ENCODE measurements at places on chromosomes 2 and 18.

DNA sequence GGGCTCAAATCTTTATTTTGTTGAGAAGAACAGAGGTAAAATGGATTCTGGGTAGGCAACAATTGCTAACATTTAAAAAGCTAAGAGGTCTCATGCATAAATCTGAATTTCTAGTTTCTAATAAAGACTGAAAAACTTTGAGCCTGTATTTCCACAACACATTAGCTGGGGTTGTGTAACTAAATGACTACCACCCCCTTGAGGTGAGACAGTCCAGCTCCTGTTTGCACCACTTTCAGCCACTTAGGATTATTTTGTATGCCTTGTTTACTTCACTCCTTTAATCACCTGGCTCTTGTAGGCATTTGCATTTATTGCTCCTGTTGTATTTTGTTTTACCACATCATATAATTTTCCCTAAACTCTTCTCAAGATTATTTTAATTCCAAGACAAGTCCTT, 376.6 kb downstream of the PTH2R start:
- H3K4me3 ChIP-seq = no peak overlapping the region
- no peak for DNase-seq
- H3K4me1 ChIP-seq = no peaks in the 10 kb centered on the region
- H3K27ac ChIP-seq = no peak overlapping the region
- H3K36me3 ChIP-seq = no peaks in the 10 kb centered on the region
- no peaks in the 10 kb centered on the region for H3K27me3 ChIP-seq

- no peak overlapping the region for H3K4me3 ChIP-seq
- no peaks in the 10 kb centered on the region for H3K36me3 ChIP-seq
- no peak for DNase-seq
- H3K27ac ChIP-seq = no peak overlapping the region
- H3K4me1 ChIP-seq = peaks cover 13% of the 10 kb centered on the region
These were observed 13.3 kb downstream of the CHMP1B start for GRCh38 chr18:11864471-11864870.

DNA sequence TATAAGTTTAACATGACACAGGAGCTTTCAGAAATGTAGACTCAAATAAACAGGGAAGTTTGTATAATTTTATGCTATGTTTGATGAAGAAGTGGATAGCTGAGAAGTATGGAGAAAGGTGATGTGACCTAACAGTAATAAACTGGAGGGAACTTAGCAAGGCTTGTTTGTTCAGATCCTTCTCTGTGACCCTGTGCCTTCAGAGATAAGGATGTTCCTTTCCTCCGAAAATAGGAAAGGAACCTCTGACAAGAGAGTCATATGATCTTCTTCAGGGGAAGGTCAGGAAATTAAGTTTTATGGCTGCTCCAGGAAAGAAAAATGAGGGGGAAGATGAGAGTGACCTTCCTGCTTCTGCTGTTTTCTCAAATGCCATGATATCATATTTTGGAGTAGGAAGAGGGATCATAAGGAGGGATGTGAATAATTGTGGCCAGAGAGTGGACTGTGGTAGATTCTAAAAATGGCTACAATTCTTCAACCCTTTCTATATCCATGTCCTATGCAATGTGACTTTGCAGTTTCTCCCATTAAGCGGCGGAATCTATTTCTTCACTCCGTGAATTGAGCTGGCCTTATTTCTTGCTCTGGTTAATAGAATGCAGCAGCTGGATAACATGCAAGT, 8.5 kb upstream of the C2orf69 start:
- no peak overlapping the region for H3K27ac ChIP-seq
- H3K4me3 ChIP-seq = no peak overlapping the region
- no peak for DNase-seq
- peaks cover 3% of the 10 kb centered on the region for H3K27me3 ChIP-seq

DNA sequence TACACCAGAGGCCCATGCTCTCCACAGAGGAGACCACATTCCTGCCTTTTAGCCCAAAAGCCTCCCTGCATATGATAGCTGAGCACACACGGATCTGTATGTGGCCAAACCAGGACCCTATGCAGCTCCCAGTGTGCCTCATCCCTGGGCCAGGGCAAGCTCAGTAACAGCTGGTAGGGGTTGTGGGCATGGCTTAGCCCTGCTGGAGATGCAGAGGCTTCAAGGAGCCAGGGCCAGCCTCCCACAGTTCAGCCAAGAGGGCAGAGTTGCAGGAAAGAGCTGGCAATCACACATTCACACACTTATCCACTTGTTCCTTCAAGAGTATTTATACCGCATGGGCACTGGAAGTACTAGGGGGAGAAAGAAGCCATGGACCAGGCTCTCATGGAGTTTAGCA, 1.6 kb upstream of the LIMS2 start:
- no peak for DNase-seq
- H3K4me3 ChIP-seq = no peak overlapping the region
- peaks cover 38% of the 10 kb centered on the region for H3K27me3 ChIP-seq
- no peak overlapping the region for H3K27ac ChIP-seq
- H3K36me3 ChIP-seq = no peaks in the 10 kb centered on the region

DNA sequence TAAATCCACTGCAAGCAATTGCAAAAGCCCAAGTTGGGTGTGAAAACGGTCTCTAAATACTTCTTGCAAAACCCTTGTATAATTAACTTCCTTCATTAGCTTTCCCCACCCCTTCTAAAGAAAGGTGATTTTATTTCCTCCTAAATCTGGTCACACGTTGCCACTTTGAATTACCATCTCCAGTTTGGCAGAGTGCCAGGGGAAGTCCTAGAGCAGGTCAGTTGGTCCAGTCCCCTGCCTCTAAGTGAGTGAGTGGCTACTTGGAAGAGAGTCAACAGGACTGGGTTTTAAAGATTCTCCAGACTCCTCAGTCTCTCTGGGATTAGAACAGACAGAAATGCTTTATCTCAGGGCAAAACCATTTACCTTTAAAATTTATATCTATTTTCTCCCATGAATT, 18.7 kb upstream of the LYPD6B start:
- DNase-seq = no peak
- H3K36me3 ChIP-seq = no peaks in the 10 kb centered on the region
- H3K27ac ChIP-seq = no peak overlapping the region

DNA sequence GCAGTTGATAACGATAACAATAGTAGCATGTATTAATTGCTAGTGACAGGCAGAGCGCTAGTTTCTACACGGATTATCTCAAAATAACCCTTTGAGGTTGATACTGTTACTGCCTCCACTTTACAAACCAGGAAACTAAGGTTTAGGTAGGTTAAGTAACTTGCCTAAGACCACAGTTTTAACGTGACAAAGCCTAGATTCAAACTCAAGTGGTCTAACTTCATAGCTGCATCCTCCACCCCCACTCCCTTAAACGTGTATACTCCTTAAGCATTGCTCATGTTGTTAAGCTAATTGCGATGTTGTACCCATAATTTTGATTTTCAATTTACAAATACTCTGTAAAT, 1.2 kb downstream of the ME2 start:
- peaks cover 38% of the 10 kb centered on the region for H3K4me1 ChIP-seq
- no peaks in the 10 kb centered on the region for H3K27me3 ChIP-seq
- peak overlapping the region; percentile 98 for H3K27ac ChIP-seq
- no peak for DNase-seq

GRCh38 chr2:23393722-23394121, 8.7 kb downstream of the KLHL29 start:
- H3K4me3 ChIP-seq = no peak overlapping the region
- no peak for DNase-seq
- no peak overlapping the region for H3K27ac ChIP-seq

- no peaks in the 10 kb centered on the region for H3K27me3 ChIP-seq
- no peak overlapping the region for H3K27ac ChIP-seq
- H3K36me3 ChIP-seq = no peaks in the 10 kb centered on the region
- no peak overlapping the region for H3K4me3 ChIP-seq
- no peaks in the 10 kb centered on the region for H3K4me1 ChIP-seq
- DNase-seq = no peak
These were observed 222.6 kb upstream of the LRRTM1 start for GRCh38 chr2:80527119-80527518.

DNA sequence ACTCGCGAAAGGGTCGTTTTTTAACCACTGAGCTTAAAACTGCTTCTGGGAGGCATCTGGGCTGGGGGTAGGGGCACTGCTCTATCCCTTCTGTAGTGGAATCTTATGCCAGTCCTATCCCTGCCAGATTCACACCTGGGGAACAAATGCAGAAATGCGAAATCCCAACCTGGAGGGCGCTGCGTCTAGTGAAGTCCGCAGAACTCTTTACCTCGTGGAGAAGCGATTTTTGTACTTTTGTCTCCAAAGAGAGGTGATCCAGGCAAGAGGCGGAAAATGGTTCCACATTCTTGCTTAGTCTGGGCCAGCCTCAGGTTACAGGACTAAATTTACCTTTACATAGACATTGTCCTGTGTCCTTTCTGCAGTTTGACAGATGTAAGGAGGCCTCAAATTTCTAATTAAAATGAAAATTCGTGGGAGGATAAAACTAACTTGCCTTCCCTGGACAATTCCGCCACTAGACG, 10.4 kb downstream of the TBR1 start:
- peaks cover 82% of the 10 kb centered on the region for H3K27me3 ChIP-seq
- peak overlapping the region; percentile 34 for H3K4me3 ChIP-seq
- no peak overlapping the region for H3K27ac ChIP-seq

DNA sequence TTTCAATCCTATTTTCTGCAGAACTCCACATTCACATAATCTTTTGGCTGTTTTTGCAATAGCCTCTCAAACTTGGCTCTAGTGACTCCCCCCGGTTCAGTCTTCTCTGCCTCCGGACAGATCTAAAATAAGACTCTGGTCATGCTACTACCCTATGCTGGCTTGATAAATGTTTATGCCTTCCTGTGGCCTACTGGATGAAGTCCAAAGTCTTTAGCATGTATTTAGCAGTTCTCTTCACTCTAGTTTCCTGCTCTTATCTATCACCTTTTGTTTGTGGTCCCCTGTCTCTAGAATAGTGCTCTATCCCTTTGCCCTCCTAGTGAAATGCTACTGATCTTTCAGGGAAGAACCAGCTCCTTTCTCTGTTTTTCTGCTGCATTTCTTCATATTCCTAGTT, 14.4 kb downstream of the ADCYAP1 start:
- DNase-seq = no peak
- no peaks in the 10 kb centered on the region for H3K4me1 ChIP-seq
- no peaks in the 10 kb centered on the region for H3K36me3 ChIP-seq
- H3K4me3 ChIP-seq = no peak overlapping the region

DNA sequence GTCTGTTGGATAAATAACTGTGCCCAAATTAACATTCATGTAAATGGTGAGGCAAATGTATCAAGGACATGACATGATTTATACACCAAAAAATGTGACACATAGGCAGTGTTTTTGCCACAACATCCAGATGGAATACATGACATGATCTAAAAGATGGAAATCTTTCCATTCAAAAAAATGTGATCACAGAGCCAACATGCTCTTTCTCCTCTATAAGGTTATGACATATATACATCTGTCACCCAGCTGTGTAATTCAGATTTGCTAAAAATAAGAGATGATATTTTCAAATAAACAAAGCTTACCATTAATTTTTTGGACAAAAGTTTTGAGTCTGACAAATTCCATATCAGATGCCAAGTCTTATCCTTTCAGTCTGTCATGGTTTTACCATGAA, 95.5 kb upstream of the COL3A1 start:
- DNase-seq = no peak
- no peak overlapping the region for H3K27ac ChIP-seq
- no peak overlapping the region for H3K4me3 ChIP-seq
- no peaks in the 10 kb centered on the region for H3K4me1 ChIP-seq
- no peaks in the 10 kb centered on the region for H3K36me3 ChIP-seq

DNA sequence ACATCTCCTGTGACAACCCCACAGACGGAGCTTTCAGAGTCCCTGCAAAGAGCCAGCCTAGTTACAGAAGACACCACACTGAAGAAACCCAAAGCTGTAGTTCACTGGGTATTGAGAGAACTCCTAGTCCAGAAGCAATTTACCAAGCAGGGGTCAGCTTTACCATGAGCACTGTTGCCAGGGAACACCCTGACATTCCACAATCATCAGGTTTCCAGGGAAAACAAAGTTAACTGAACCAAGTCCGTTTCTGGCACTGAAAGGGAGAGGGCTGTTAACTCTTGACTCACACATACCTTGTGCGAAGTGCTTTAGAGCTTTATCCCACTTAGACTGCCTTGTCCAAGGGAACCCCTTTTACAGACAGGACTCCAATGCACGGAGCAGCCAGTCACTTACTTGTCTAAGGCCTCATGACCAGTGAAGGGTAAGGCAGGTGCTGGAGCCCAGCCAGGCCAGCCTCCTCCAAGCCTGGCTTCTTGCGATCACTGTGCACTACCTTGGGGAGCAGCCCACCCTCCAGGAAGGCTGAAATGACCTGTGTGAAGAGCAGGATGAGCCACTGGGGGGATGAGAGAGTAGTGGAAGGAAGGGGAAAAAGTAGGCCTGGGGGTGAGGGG, 53.9 kb downstream of the REEP1 start:
- no peaks in the 10 kb centered on the region for H3K36me3 ChIP-seq
- no peak overlapping the region for H3K4me3 ChIP-seq
- no peak for DNase-seq
- H3K27me3 ChIP-seq = peaks cover 13% of the 10 kb centered on the region
- H3K4me1 ChIP-seq = no peaks in the 10 kb centered on the region
- H3K27ac ChIP-seq = no peak overlapping the region

- DNase-seq = no peak
- H3K27me3 ChIP-seq = no peaks in the 10 kb centered on the region
- H3K27ac ChIP-seq = no peak overlapping the region
- H3K4me3 ChIP-seq = no peak overlapping the region
- H3K4me1 ChIP-seq = no peaks in the 10 kb centered on the region
These were observed 28.7 kb upstream of the RPRD1A start for GRCh38 chr18:36095936-36096519.

Data from activated naive CD8-positive, alpha-beta T cell treated with anti-CD3 and anti-CD28 coated beads, Interleukin-2, amount 50 U/mL, for 24 hours (primary cell).